ENCODE measurements at places on chromosomes 12 and 14. TPM values are rescaled to one million over a fixed set of nuclear protein-coding genes. Genes with fewer than 3 reads are reported as not detected.

DNA sequence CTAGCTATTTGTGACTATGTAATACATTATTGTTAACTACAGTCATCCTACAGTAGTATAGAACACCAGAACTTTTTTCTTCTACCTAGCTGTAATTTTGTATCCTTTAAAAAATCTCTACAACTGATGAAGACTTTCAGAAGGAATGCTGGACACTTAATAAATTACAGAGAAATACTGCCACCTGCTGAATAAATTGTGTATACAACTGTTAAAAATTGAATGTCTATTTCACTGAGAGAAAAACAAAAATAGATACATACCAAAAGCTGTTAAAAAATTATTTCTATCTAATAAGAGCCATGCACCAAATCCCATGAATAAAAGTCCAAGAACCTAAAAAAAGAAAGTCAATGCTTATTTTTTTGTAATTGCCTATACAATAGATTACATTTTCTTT, 6.6 kb downstream of the TSPAN19 start:
- H3K27ac ChIP-seq, result no peak overlapping the region
- no peaks in the 10 kb centered on the region for H3K36me3 ChIP-seq
- DNase-seq, result no peak
- no peaks in the 10 kb centered on the region for H3K27me3 ChIP-seq

DNA sequence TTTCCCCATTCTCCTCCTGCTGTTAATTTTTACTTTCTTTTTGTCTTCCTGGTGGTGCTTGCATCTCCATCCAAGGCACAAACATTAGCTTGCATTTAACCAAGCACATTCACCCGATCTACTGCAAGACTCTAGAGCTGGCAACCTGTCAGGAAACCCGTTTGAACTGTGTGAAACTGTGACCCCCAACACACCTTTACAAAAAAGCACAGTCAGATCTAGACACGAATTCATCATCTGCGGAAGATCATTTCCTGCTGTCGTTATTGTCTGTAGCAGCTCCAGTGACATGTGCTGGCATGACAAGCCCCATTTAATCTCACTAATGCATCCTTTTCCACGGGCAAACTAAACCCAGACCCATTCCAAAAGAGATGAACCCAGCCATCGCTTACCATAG, 340.5 kb downstream of the VRK1 start:
- H3K4me3 ChIP-seq, result no peak overlapping the region
- DNase-seq, result no peak
- H3K36me3 ChIP-seq, result no peaks in the 10 kb centered on the region
- no peak overlapping the region for H3K27ac ChIP-seq
- H3K4me1 ChIP-seq, result no peaks in the 10 kb centered on the region

DNA sequence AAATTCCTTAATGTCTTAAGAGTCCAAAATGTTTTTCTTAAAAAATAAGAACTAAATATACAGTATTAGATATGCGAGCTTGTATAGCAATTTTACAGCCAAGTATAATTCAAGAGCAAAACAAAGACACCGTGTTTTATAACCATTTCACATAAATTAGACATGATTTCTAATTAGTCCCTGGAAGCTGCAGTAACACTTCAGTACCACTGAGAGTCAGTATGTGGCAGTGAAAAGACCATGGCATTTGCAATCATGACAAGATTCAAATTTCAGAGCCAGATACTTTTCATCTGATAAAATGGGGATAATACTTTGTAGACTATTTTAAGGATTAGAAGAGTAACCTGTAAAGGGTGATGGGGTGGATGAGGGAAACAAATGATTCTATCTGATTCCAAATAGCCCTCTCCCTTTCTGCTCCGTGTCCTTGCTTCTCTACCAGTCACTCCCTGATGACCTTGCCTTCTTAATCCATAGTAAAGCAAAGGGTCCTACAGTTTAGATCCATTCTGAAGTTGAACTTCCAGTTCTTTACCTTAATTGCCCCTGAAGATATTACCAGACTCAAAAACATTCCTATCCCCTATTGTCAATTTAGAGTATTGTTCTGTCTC, 145.4 kb upstream of the ABCD2 start:
- DNase-seq, result peak; percentile 40
- H3K27me3 ChIP-seq, result no peaks in the 10 kb centered on the region
- no peaks in the 10 kb centered on the region for H3K4me1 ChIP-seq
- H3K27ac ChIP-seq, result no peak overlapping the region
- no peak overlapping the region for H3K4me3 ChIP-seq

DNA sequence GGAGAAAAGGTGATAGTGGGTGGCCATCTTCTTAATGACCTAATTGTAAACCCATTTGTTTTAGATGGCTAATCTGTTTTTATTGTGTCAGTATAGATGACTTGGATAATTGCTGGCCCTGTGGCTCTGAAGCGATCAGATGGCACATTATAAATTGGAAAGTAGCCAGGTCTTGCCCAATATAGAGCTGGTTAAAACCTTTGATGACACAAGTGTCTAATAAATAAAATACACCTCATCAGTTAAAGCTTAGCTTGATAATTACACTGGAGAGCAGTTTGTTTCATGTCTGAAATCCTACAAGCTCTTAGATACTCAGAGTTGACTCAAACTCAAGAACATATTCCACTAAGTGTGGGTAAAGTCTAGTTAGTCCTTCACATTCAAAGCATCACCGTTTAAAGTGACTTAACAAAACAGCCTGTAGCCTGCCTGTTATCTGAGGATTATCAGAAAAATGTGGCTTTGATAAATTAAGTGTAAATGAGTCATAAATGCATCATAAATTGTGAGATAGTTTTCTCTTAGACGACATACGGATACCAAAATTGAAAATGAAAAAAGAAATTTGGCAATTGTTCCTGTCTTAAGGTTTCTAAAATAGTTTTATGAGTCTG, 280.9 kb downstream of the LRIG3 start:
- H3K27me3 ChIP-seq, result no peaks in the 10 kb centered on the region
- no peak for DNase-seq
- no peak overlapping the region for H3K4me3 ChIP-seq
- H3K4me1 ChIP-seq, result no peaks in the 10 kb centered on the region
- no peak overlapping the region for H3K27ac ChIP-seq

DNA sequence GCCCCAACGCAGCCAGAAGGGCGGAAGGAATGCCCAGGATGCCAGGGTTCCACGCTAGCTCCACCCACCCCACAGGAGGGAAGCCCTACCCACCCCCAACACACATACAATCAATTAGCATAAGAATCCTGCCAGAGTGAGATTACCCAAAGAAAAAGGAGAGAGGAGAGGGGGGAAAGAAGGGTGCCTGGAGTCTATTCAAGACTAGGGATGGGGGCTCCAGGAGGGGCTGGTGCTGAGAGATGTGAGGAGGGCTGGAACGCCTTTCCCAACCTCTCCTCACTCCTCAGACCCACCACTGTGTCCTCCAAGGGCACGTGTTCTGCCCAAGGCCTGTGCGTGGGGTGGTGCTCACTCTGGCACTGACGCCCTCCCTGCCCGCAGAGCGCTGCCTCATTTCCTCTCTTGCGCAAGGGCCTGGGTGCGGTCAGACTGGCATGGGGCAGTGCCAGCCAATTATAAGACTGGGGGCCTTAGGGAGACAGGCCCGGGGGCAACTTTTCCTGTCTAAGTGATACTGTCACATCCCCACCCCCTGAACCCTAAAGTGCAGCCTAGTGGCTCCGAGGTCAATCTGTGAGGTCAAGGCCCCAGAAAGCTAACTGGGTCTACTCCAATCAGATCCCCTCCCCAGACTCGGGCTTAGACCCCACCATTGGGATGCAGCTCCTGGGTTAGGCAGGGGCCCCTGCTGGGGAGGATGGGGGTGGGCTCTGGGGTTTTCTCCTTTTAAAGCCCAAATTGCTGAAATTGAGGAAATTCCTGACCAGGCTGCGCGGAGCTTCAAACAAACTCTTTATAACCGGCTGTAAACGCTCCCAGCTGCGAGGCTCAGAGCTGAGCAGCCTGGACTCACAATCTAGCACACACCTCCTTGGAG, 10.2 kb upstream of the ITGB7 start:
- peak overlapping the region; percentile 71 for H3K4me3 ChIP-seq
- H3K4me1 ChIP-seq, result peaks cover 25% of the 10 kb centered on the region
- peak; percentile 93 for DNase-seq
- peaks cover 21% of the 10 kb centered on the region for H3K36me3 ChIP-seq

DNA sequence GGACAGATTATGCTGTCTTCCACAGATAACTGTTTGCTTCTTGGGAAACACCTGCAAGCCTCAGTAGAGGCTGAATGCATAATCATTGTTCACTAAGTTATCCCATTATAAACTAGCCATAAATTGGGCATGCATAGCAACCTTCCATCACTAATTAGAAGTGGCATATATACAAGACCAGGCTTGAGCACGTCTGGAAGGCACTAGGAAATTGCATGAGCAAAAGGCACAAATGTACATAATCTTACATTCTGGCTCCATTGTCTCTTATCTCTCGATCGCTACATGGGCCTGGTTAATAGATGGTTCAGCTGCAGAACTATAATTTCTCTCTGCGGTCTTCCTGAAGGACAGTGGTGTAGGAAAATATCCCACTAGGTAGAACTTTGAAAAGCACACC, 679.2 kb downstream of the RPL10L start:
- H3K4me3 ChIP-seq, result no peak overlapping the region
- no peaks in the 10 kb centered on the region for H3K36me3 ChIP-seq
- H3K27ac ChIP-seq, result no peak overlapping the region

DNA sequence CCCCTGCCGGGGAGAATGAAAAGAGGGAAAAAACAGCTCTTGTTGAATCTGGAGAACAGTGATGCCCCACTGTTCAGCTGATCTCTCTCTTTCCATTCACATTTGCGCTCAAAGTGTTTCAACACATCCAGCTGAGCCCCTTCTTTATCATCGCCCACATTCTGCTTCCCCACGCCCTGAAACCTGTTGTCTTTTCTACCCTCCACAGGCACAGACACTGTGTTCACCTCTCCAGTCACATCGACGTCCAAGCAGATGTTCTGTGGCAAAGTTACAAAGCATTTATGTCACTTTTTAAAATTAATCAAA, 338.7 kb downstream of the EGLN3 start:
- H3K36me3 ChIP-seq, result no peaks in the 10 kb centered on the region
- no peak overlapping the region for H3K4me3 ChIP-seq

SERPINA9 gene
- total RNA-seq, result not detected

PIANP gene
- 0.18 TPM for total RNA-seq

SLC38A4 gene
- total RNA-seq, result 1.5 TPM

PMCH gene
- not detected for total RNA-seq

Measured in left lung (tissue), 14 donors.